Right renal cortex interstitium (tissue), 3 donors: ENCODE measurements at places on chromosomes 7 and 10.

- DNase-seq, result no peak
These were observed 48.4 kb downstream of the SHH start for GRCh38 chr7:155763691-155764437.

DNA sequence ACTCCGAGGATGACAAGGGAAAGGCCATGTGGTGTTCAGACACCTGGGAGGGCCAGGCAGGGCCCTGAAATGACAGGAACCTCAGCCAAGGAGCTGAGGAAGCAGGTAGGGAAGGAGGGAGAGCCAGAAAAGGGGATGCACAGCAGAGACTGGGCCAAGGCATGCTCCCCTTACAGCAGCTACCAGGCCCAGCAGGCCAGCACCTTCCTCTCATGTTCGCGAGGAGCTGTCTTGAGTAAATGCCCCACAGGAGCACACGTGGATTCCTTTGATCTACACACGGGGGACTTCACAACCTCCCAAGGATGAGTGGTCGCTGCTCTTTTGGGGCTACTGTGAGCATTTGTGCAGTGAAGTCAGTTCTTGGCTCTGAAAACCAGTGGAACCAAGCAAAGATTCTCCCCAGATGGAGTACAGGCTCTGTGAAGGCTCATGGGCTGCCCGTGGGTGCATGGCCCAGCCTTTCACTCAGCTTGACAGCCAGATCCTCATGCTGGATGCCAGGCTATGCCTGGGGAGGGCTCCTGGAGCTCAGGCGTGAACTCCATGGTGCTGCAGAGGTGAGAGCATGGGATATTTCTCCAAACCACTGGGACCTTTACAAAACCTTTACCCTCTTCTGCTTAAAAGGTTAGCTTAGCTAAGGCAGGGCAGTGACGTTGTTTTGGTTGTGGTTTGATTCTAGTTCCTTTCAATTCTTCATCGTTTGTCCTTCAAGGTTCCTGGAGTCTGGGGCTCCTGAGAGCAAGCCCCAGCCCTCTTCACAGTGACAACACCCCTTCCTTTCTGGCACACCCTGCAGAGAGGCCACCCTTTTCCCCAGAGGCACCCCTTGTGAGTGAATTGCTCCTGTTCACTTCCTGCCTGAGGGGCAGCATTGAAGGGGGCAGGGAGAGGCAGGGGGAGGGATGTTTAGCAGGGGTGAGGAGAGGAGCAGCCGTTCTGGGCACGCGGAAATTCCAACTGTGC is 74.2 kb upstream of the ZPBP start:
- no peak for DNase-seq

DNA sequence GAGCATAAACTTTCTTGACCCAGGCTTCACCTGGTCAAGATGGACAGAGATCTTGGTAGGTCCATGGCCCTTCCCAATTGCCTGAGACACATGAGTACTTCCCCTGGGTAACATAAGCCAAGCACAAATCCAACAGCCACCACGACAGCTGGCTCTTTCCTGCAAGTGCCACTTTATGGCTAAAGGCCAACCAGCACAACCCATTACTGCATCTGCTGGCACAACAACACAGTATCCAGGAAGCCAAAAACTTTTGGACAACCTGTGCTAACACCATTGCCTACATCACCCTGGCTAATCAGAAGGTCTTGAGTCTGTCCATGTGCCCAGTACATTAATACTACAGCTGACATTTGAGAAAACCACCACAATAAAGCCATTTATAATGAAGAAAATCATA is 548.0 kb upstream of the SEMA3D start:
- no peak for DNase-seq

- DNase-seq, result no peak
These were observed 541.6 kb upstream of the FZD8 start for GRCh38 chr10:36183726-36184125.

DNA sequence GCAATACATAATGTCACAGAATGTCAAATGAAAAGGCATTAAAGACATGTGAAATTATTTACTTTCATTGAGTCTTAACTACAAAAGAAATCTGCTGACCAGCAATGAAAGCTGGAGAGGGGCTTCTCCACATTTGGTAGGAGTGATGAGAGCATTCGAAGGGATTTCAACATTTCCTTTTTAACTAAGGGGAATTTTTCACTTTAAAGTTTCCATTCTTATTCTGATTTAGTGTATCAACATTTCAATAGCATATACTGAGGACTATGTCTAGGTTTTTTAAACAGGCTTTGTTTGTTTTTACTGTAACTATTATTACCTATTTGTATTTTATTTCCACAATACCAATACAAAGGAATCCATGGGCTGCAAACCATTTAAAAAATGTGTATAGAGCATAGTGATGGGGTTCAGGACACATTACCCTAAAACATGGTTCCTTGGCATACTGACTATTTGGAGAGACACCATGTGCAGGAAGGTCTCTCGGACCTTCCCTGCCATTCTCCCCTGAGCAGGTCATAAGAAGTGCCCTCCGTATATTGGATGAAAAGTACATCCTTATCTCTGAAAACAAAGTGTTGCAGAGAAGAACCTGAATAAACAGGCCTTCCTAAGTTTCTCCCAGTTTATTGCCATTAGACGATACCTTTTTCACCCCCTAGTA is 278.7 kb downstream of the DOCK4 start:
- no peak for DNase-seq

- DNase-seq, result no peak
These were observed 84.7 kb upstream of the DKK1 start for GRCh38 chr10:52229291-52229931.

GRCh38 chr10:102135956-102136526 is 3.2 kb downstream of the PPRC1 start:
- DNase-seq, result no peak

DNA sequence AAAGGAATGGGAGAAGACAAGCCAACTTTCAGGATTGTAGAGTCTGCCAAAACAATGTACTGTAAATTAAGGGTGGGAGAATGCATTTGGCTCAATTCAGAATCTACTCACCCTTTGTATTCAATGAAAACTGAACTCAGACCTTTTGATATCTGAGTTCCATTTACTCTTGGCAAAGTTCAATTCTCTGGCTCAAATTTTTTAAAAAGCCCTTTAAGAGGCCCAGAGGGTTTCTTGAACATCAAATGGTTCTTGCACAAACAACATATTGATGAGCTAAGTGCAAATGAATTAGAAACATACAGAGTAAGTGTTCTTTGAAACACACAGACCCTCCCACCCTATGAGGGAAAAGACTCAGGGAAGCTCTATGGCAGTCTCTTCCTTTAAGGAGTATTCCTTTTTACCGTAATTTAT is 5.2 kb upstream of the XPNPEP1 start:
- DNase-seq, result no peak
